Activated CD4-positive, alpha-beta T cell treated with anti-CD3 and anti-CD28 coated beads, Interleukin-2, amount 50 U/mL, for 4 hours (primary cell): ENCODE measurements at places on chromosomes 2 and 18.

DNA sequence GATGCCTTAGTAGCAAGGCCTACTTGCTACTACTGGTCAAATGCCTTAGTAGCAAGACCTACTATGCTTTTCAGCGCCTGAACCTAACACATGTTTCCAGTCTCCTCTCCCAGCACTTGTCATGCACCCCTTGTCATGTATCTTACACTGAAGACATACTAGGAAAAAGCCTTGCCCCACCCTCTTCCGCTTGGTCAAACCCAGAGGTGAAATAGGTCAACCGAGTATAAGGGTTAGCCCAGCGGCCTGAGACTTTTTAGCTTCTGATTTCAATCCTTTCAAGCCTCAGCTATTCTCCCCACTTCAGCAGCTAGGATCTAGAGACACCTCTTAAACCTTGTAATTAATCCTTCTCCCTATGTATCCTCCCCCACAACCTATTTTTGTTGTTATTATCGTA is 73.3 kb downstream of the UPP2 start:
- DNase-seq, result no peak

- DNase-seq, result no peak
These were observed 39.6 kb downstream of the PSMG2 start for GRCh38 chr18:12742453-12742852.

GRCh38 chr2:231601356-231602229 is 8.9 kb downstream of the TEX44 start:
- DNase-seq, result peak; percentile 75

GRCh38 chr2:234771980-234772732 is 179.7 kb upstream of the SH3BP4 start:
- no peak for DNase-seq

- DNase-seq, result no peak
These were observed 413.5 kb downstream of the PTPRM start for GRCh38 chr18:7980656-7981055.

GRCh38 chr2:149330127-149331022 is at the start of gene LYPD6:
TSS of gene LYPD6 (plus strand) at chr2:149330587. CDS start at chr2:149437709, 107,122 bp downstream.
- DNase-seq, result no peak

GRCh38 chr2:64947885-64948284 is 41.3 kb upstream of the SLC1A4 start:
- DNase-seq, result no peak

DNA sequence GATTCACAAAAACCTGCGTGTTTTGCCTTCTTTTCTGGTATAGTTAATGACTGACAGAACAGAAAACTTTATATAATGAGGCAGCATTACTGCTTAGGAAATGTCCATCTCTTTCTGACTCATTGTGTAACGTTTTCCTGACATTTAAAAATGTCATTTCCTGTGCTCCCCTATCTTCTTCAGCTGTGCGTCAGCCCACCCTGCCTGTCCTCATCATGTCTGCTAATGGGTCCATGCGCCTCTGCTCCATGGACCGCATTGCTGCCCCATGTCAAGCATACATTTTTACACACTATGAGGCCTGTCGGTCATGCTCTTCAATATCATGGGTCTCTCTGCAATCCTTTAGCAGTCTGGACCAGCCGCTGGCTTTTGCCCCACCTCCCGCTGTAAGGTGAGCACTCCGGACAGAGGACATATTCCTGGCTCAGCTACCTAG is 234.3 kb downstream of the CDCA7 start:
- DNase-seq, result no peak

DNA sequence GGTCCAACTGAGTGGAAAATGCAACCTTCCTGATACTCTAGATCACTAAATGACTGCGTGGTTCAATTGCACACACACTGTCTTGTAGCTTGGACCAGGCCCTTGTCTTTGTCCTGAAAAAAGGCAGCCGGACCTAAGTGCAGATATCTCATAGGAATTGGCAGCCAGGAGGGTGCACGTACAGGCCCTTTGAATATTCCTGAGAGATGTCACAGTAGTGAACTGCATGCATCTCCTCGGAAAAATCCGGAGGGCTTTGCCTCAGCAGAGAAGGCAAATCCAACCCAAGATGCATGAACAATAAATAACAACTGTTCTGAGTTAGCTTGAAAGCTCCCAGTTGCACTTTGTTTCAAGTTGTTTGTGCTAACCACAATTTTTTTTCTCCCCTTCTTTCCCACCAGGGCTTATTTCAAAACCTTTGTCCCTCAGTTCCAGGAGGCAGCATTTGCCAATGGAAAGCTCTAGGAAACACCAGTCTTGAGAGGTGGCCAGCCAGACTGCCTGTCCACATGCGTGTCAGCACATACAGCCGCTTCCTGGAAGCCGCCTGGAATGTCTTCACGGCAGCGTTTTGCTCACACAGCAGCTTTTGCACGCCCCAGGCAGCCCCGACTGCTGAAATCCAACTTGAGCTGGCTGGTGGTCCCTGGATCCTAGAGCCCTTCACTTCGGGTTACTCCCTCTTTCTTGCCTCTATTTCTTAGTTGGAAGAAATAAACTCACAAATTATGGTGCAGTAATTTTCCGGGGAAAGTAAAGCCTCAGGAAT is 54.4 kb upstream of the FOSL2 start:
- DNase-seq, result no peak

- DNase-seq, result no peak
These were observed 819 bp upstream of the NCOA1 start for GRCh38 chr2:24490181-24490689.

DNA sequence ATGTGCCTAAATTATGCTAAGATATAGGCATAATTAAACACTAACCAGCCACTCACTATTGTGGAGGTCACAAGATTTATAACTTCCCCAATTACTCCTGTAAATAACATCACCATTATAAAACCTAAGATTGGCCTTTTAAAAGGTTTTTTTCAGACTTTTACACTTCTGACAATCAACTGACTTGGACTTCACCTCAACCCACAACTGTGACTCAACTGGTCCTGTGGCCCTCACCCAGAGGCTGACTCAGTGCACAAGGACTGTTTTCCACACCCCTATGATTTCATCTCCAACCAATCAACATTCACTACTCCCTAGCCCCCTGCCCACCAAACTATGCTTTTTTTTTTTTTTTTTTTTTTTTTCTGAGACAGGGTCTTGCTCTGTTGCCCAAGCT is 11.6 kb downstream of the TTR start:
- DNase-seq, result no peak

DNA sequence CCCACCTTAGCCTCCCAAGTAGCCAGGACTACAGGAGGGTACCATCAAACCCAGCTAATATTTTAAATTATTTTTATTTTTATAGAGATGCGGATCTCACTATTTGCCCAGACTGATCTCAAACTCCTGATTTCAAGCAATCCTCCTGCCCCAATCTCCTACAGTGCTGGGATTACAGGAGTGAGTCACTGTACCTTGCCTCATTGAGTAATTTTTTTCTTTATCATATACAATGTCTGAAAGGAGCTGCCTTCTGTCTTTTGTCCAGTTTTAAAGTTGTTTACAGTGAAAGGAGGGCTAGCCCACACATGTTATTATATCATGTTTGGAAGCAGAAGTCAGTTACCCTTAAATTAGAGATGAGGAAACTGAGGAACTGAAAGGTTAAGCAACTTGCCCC is 32.5 kb downstream of the PRKRA start:
- no peak for DNase-seq

DNA sequence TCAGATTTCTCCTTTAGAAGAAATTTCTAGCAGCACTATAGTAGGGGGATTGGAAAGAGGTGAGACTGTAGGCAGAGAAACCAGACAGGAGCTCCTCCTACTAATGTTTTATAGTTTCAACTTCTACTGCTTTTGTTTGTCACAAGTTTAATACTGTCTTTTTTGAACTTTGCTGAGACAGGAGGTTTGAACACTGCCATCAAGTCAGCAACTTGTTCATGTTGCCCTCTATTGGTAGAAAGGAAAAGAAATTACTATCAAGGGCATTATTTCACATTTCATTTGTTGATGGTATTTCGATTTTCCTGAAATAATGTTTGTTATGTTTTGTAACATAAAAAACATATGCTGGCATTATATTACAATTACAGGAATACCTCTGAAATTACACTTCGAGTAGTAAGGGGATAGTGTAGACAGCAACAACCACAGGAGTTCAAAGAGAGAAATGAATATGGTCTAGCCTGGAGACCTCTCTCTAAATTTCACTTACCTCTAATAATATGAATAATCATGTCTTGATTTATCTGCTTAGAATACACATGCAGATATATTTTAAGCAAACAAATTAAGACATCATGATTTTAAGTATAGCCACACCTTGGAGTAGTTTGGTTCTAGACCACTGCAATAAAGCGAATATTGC is 12.4 kb upstream of the CCDC88A start:
- DNase-seq, result no peak

GRCh38 chr18:40380686-40381439 is 1574.2 kb upstream of the PIK3C3 start:
- no peak for DNase-seq

DNA sequence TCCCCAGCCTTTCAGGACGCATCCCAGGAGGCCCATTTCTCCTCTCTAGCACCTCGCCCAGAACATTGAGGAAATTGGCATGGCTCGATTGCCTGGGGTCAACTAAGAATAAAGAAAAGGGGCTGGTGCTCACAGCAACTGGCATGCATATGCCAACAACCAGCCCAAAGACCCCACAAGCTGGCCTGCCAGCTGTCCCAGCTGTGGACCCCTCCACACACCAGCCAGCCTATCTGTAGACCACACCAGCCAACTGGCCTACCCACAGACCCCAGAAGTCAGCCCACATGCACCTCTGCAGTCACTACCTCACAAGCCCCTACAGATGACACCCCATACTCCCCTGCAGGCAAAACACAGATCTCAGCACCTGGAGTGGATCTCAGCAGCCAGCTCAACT is 123.8 kb upstream of the ID2 start:
- DNase-seq, result no peak

DNA sequence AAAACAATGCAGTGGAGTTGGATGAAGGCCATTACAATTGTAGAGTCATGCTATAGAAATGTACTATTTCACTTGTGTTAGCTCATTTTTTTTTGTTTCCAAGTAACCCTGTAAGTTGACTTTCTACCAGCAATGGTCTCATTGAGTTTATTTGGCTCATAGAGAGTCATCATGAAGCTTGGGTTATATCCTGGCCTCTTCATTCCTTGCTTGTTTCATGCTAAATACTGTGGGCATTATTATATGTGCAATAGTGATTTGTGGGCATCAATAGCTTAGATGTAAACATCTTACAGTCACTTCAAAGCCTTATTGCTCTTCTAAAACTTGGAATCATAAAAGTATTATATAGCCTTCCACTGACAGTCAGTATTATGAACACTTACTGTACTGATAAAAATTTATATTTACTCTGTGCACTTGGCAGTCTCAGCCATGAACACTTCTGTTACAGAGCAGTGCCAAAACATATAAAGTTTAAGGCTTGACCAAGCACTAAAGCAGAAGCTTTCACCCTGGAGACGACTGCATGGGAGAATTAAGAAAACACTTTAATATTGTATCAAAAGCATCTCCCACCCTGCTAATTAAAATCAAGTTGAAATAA is 751.2 kb downstream of the SATB2 start:
- no peak for DNase-seq

- DNase-seq, result no peak
These were observed 53.7 kb downstream of the BCL11A start for GRCh38 chr2:60499651-60500265.

DNA sequence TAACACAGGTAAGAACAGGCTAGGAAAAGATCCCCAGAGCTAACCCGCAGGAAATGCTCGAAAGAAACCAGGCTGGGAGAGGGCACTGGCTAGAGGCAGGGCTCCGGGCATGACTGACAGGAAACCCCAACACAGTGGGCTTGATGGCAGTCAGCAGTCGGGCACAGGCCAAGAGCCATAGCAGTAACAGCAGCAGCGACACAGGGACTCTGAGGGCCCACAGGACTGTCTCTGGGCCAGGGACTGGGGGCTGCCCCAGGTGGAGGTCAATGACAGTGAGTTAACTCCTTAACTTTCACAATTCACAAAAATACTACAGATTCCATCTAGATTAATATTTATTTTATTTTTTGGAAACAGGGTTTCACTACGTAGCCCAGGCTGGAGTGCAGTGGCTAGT is 37.3 kb upstream of the ASPRV1 start:
- DNase-seq, result no peak

- no peak for DNase-seq
These were observed 11.7 kb upstream of the SERPINB5 start for GRCh38 chr18:63465059-63465458.

GRCh38 chr18:79859314-79859713 is 61.6 kb downstream of the KCNG2 start:
- no peak for DNase-seq

- no peak for DNase-seq
These were observed 69.3 kb upstream of the SNTG2 start for GRCh38 chr2:881204-881918.

DNA sequence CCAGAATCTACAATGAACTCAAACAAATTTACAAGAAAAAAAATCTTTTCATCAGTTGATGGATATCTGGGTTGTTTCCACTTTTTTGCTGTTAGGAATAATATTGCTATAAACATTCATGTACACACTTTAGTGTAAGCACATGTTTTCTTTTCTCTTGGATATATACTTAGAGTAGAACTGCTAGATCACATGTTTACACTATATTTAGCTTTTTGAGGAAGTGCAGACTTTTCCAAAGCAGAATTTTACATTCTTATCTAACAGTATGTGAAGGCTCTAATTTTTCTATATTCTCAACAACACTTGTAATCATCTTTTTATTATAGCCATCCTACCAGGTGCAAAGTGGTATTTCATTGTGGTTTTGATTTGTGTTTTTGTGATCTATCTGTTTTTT is 103.6 kb upstream of the RMP24 start:
- no peak for DNase-seq

GRCh38 chr2:170345607-170346006 is 167.7 kb downstream of the MYO3B start:
- DNase-seq, result no peak

- no peak for DNase-seq
These were observed 92.7 kb upstream of the FN1 start for GRCh38 chr2:215528555-215528954.

- no peak for DNase-seq
These were observed 6.3 kb upstream of the SFT2D3 start for GRCh38 chr2:127694986-127695385.

- DNase-seq, result no peak
These were observed 67.4 kb downstream of the RNF152 start for GRCh38 chr18:61825386-61825785.

GRCh38 chr2:152710713-152711112 is 6.5 kb downstream of the PRPF40A start:
- DNase-seq, result no peak

GRCh38 chr2:109129921-109130722 is 1.1 kb downstream of the SH3RF3 start:
- DNase-seq, result no peak

DNA sequence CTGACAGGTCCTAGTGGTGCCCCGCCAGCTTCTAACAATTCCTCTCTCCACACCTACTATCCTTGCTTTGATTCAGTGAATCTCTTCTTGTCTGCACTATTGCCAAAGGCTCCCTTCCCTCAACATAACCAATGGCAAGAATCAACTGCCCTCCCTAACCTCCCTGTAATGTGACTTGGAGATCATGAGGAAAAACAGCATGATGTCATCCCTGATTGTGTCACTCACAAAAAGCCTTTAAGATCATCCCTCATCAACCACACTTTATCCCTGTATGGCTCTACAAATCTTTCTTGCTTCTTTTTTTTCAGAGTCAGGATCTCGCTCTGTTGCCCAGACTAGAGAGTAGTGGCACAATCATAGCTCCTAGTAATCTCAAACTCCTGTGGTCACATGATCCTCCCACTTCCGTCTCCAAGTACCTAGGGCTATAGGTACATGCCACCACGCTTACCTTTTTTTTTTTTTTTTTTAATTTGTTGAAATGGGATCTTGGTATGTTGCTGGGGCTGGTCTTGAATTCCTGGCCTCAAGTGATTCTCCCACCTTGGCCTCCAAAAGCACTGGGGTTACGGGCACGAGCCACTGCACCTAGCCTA is 19.7 kb downstream of the SAP130 start:
- no peak for DNase-seq

GRCh38 chr2:110888411-110888810 is 156.0 kb downstream of the ACOXL start:
- DNase-seq, result no peak
